Esophagus squamous epithelium (tissue), 5 donors: ENCODE measurements at places on chromosomes 1 and 21.
A peak's percentile ranks its signal among the peaks of the same experiment; 100 is the strongest.

GRCh38 chr1:244583358-244583982, 69.5 kb upstream of the DESI2 start:
- H3K27ac ChIP-seq, result no peak overlapping the region
- H3K36me3 ChIP-seq, result no peaks in the 10 kb centered on the region
- no peaks in the 10 kb centered on the region for H3K27me3 ChIP-seq
- DNase-seq, result no peak
- H3K4me3 ChIP-seq, result no peak overlapping the region
- H3K4me1 ChIP-seq, result no peaks in the 10 kb centered on the region

DNA sequence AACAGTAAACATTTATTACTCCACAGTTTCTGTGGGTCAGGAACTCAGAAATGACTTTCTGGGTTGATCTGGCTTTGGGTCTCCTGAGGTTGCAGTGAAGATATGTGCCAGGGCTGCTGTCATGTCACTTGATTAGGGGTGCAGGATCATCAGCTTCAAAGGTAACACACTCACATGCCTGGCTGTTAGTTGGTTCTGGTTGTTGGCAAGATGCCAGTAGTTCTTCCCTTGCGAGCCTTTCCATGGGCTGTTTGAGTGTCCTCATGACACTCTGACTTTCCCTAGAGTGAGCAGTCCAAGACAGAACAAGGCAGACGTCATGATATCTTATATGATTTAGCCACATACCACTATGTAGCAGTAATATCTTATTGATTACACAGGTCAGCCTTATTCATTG, 1.8 kb downstream of the SWT1 start:
- peaks cover 13% of the 10 kb centered on the region for H3K4me1 ChIP-seq
- no peaks in the 10 kb centered on the region for H3K27me3 ChIP-seq
- H3K27ac ChIP-seq, result no peak overlapping the region
- peaks cover 27% of the 10 kb centered on the region for H3K36me3 ChIP-seq
- DNase-seq, result no peak

DNA sequence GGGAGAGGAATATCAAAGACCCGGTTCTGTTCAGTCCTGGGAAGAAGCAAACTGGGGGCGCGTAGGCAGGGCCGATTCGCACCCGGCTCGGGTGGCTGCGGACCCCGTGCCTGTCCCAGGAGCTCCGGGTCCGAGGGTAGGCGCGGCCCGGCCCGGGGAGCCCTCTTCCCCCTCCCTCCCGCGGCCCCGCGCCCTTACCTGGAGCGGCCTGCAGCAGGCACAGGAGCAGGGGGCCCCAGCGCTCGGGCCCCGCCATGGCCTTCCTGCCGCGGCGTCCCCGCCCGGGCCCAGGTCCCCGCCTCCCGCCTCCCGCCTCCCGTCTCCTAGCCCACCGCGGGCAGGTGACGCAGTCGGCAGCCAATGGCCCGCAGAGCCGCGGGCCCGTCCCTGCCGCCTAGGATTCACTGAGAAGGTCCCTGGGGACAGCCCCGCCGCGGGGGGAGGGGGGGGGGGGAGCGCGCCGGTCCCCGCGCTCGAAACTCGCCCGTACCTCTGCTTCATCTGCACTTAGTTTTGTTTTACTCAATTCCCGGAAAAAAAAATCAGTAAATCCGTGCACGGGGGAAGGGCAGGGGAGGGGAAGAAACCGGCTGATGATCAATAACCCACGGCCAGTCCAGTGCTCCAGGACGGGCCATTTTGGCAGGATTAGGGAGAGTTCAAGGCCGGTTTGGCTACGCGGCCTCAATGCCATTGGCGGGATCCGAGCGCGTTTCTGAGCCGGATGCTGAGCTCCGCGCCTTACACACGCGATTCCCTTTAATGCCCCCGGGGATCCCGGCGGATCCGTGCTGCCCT, at the start of gene IFNLR1:
TSS of gene IFNLR1 (minus strand) at position 297 of the 798 bp plus-strand sequence. CDS start at position 256, 41 bp downstream.
- peak within 1 kb of the TSS; percentile 58 for H3K4me3 ChIP-seq
- no peak for DNase-seq
- no peaks in the 10 kb centered on the region for H3K27me3 ChIP-seq
- H3K27ac ChIP-seq, result peak within 1 kb of the TSS; percentile 84
- peaks cover 62% of the 10 kb centered on the region for H3K4me1 ChIP-seq

DNA sequence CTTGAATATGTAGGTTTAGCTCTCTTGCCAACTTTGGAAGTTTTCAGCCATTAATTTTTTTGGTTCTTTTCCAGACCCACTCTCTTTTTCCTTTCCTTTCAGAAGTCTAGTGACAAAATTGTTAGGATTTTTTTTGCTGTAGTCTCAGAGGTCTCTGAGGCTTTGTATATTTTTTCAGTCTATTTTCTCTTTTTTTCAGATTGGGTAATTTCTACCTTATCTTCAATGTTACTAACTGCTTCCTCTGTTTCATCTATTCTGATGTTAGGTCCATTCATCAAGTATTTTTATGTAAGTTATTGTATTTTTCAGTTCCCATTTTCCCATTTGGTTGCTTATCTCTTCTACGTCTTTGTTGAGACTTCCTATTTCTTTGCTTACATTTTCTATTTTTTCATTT, 15.7 kb downstream of the RGS2 start:
- no peaks in the 10 kb centered on the region for H3K4me1 ChIP-seq
- DNase-seq, result no peak
- no peaks in the 10 kb centered on the region for H3K27me3 ChIP-seq
- no peaks in the 10 kb centered on the region for H3K36me3 ChIP-seq
- H3K4me3 ChIP-seq, result no peak overlapping the region

DNA sequence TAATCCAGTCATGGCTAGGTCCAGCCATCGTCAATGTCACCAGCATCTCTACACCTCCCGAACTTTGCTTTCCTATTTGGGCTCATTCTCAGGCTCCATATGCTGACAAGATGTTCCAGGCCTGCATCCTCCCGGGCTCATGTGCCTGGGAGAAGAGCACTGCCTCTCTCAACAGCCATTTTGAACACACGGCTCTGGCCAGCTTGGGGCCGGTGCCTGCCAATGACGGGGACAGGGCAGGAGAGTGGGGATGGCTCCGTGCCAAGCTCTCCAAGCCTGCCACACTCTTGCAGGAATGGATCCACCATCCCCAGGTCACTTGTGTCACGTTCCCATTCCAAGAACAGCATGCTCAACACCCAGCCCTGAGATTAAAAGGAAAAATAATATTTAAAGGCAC, 61.4 kb upstream of the PAX7 start:
- no peaks in the 10 kb centered on the region for H3K27me3 ChIP-seq
- H3K4me3 ChIP-seq, result no peak overlapping the region
- no peaks in the 10 kb centered on the region for H3K4me1 ChIP-seq
- DNase-seq, result no peak
- no peaks in the 10 kb centered on the region for H3K36me3 ChIP-seq

DNA sequence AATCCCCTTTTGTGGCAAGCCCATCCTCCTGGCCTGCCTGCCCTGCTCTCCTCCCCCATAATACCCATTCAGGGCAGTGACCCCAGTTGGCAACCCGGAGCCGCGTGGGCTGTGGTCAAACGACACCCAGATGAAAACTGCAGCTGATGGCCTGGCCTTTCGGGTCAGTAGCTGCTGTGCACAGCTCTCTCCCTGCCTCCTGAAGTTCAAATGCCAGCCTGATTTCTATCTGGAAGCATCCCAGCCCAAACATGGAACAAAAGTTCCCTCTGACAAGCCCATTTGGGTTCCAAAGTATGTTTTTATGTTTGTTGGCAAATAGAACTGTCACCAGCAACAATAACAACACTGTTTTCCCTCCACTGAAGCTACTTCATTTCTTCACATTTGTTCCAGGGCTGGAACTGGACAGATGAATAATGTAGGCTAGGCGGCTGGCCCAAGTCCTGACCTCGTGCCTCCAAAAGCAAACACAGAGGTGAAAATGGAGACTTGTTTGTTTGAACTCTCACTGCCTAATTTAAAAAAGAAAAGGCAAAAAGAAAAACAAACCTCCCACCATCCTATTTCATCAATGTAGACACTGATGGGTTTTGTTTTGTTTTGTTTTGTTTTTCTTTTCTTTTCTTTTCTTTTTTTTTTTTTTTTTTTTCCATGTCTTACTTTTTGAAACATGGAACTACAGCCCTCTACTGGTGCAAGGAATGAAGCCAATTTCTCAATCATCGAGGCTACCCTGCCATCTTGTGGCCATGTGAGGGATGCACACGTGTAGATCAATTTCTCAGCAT, 179.0 kb downstream of the ADSS2 start:
- peak overlapping the region; percentile 39 for H3K27ac ChIP-seq
- DNase-seq, result no peak
- H3K4me1 ChIP-seq, result peaks cover 13% of the 10 kb centered on the region
- H3K27me3 ChIP-seq, result no peaks in the 10 kb centered on the region
- H3K4me3 ChIP-seq, result no peak overlapping the region
- no peaks in the 10 kb centered on the region for H3K36me3 ChIP-seq

DNA sequence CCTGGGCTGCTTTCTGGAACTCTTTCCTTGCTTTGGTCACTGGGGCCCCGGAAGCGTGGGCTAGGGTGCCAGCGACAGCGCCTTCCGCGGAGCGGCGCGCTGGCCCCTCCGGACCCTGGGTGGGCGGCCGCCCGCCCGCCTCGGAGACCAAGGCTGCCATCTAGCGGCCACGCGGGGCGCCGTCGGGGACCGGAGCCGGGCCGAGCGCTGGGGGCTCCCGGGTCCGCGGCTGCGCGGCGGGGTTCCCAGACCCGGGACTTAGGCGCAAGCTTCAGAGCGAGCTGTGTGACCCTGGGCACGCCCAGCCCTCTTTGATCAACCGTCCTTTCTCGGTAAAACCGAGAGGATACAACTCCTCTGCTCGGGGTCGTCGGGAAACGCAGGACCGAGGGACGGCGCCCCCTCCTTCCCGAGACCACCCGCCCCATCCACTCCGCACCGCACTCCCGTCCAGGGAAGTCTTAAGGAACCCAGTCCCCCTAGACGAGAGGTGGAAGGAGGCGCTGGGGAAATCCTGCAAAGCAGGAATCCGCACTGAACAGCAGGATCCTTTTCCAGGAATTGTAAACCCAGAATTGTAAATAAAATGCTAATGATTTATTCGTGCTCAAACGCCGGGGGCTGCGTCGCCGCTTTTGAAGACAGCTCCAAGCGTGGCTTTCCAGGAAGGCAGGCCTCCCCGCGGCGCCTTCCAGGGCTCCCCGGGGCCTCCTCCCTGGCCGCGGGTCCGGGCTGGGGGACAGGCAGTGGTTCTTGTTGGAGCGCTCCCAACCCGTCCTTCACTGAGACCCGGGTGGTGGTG, 41.2 kb downstream of the RRAGC start:
- no peak overlapping the region for H3K27ac ChIP-seq
- peaks cover 12% of the 10 kb centered on the region for H3K4me1 ChIP-seq
- H3K4me3 ChIP-seq, result peak overlapping the region; percentile 63

GRCh38 chr1:16717336-16718098, 22.8 kb upstream of the RNU1-4 start:
- H3K27me3 ChIP-seq, result no peaks in the 10 kb centered on the region
- H3K36me3 ChIP-seq, result no peaks in the 10 kb centered on the region
- no peak overlapping the region for H3K4me3 ChIP-seq
- H3K4me1 ChIP-seq, result no peaks in the 10 kb centered on the region
- no peak overlapping the region for H3K27ac ChIP-seq

DNA sequence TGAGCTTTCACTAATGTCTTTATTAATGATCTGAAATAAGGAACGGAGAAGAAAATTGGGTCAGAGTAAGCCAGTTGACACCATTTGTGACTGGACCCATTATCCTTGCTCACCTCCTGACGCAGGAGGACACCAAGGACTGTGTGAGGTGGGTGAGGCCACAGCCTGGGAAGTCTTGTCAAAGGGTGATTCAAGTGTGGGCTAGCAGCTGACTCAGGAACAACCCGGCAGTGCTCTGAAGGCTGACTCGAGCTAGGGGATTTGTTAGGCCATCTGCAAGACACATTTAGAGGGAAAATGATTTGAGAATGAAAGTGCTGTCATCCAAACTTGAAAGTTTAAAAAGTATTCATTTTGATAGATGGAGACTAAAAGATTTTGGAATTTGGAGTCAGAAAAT, 21.2 kb downstream of the PRRX1 start:
- no peaks in the 10 kb centered on the region for H3K27me3 ChIP-seq
- no peak overlapping the region for H3K27ac ChIP-seq
- no peaks in the 10 kb centered on the region for H3K4me1 ChIP-seq
- no peak overlapping the region for H3K4me3 ChIP-seq
- H3K36me3 ChIP-seq, result no peaks in the 10 kb centered on the region

GRCh38 chr1:117921991-117922390, 7.4 kb downstream of the GDAP2 start:
- no peaks in the 10 kb centered on the region for H3K27me3 ChIP-seq
- DNase-seq, result no peak

DNA sequence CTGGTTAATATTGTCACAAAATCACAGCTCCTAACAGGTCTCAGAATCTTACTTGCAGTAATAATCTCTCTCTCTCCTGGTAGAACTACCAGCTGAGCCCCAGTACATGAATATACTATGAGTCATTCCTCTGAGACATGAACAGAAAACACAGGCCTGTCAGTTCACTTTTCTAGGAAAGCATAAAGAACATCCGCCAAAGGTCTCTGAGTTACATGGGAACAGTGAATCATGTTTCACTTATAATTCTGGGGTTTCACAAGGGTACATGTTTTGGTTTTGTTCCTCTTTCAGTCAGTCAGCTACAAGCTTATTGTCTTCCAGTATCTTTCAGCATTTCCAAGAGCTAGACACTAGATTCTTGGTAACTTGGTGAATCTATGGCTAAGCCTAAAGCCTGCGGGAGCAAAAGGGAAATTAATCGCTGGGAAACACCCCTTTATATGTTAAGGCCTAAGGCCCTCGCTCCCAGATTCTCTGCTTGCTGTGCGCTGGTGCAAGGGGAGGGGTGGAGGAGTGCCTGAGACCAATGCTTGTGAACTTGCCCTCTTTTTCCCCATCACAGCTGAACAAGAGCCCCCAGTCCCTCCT, 31.7 kb downstream of the IFNGR2 start:
- DNase-seq, result no peak
- no peaks in the 10 kb centered on the region for H3K27me3 ChIP-seq
- peaks cover 21% of the 10 kb centered on the region for H3K4me1 ChIP-seq
- no peak overlapping the region for H3K4me3 ChIP-seq

DNA sequence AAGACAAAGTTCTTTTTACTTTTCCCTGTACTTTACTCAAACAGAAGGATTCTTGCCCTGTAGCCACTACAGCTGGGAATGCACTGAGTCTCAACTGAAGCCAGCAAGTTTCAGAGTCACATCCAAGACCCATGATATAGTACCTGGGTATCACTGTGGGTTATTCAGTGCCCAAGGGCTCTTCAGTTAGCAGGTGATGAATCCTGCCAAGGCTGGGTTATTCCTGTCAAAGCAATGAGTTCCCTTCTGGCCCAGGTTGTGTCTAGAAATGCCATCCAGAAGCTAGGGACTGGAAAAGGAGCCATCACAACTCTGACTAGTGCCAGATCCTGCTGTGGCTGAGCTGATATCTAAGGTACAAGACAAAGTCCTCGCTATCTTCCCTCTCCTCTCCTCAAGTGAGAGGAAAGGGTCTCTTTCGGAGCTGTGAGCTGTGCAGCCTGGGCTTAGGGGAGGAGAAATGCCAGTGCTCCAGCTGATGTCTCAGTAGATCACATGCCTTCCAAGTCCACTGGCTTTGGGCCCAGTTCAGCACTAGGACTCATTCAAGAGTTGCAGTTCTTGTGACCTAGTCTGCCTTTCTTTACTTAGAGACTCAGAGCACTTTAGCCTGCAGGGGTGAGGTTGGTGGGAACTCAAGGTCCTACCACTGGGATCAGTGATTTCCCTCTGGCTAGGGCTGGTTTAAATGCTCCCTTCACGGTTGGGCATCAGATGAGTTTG, 369.4 kb downstream of the TBX15 start:
- no peak overlapping the region for H3K27ac ChIP-seq
- DNase-seq, result no peak
- H3K4me3 ChIP-seq, result no peak overlapping the region
